ENCODE measurements at places on chromosomes 13 and 19.
A peak's percentile ranks its signal among the peaks of the same experiment; 100 is the strongest.

DNA sequence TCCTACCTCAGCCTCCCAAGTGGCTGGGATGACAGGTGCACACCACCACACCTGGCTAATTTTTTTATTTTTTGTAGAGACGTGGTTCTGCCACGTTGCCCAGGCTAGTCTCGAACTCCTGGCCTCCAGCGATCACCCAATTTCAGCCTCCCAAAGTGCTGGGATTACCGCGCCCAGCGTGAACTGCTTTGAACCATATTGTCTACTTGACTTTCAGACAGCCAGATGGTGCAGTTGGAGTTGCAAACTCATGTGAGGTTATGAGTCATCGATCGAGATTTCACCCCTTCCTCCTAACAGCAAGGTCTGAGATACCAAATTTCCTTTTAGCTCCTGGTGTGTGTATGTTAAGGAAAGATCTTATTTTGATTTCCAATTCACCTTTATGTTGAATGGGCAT lies 2.7 kb downstream of the SLC27A1 start:
- DNase-seq = peak; percentile 92

DNA sequence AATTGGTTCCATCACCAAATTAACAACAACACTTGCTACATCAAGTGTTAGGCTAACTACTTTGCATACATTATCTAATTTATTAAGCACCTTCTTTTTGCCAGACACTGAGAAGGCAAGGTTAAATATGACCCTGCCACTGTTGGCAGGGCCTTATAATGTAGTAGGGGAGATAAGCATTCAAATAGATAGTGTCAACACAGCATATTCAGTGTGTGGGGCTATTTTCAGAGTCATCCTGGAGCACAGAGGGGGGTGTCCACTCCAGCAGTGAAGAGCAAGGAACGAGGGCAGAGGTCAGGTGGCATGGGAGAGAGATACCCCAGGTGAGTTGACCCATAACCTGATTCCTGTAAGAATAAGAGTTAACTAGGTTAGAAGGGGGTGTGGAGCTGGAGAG lies 121.6 kb downstream of the COG6 start:
- DNase-seq = no peak

DNA sequence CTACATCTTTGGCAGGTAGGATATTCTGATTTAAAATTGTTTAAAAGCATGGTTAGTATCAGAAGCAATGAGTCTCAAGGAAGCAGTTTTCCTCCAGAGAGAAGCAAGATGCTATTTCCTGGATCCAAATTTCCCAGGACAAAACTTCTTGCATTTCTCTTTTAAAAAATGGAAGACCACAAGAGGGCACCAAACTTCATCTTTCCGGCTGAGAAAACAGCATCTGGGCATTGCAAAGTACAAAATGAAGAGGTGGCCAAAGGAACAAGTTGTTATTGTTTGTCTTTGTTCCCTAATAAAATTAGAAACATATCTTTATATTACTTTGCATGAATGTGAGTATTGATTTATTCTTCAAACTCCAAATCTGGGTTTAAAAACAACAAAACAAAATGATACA lies 60.0 kb upstream of the LRCH1 start:
- DNase-seq = peak; percentile 81

GRCh38 chr13:111039735-111040134 lies 75.4 kb upstream of the ARHGEF7 start:
- no peak for DNase-seq

Measured in suppressor macrophage (primary cell).